ENCODE measurements at places on chromosomes 2 and 18.

GRCh38 chr18:56510108-56510507 is 128.3 kb downstream of the TXNL1 start:
- DNase-seq: no peak

DNA sequence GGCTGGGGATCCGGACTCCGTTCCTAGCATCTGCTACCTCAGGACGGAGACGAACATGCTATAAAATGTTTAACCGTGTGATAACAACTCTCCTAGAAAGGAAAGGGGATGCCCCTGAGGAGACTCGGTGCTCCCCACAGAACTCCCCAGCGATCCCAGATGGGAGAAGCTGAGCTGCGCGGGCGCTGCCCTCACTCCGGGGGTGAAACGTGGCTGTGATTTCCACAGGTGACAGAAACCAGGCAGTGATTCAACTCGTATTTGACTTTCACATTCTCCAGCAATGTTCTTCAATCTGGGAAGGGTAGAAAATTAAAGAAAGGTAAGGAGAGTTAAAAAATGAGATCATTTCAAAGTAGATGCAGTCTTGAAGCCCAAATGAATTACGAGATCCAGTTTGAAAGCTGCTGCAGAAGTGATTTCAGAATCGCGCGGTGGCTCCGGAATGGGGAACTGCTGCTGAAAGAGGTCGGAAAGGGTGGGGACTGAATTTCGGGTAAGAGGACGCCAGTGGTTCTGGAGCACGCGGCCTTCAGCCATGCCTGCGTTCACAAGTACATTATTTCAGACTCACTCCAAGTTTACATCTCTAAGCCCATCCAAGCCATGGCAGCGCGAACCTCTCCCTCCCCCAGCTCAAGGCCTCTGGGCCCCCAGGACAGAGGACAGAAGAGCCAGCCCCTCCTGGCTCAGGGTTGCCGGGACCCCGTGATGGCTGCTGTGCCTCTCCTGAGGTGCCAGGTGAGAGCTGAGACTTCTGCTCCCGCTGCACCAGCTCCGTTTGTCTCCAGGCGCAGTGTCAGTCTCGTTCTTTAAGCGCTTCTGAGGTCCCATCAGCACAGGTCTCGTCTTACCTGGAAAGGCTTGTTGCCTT is 39.5 kb downstream of the ADNP2 start:
- no peak for DNase-seq

DNA sequence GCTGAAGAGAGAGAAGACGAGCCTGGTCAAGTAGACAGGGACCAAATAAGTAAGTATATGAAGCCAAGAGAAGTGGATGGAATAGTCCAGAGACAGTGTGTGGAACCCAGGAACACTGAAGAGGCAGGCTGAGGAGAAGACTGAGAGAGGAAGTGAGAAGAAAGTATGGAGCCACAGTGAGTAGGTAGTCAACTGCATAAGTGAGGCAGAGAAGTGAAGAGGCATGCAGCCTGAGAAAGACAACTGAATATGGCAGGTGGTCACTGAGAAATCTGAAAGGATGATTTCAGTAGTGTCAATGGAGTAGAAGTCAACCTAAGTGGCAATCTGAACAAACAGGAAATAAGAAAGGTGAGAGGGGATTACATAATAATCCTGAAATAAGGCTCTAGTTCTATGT is 55.4 kb downstream of the CWC22 start:
- no peak for DNase-seq

GRCh38 chr2:30631051-30631671 is 176.1 kb downstream of the CAPN13 start:
- DNase-seq: no peak

DNA sequence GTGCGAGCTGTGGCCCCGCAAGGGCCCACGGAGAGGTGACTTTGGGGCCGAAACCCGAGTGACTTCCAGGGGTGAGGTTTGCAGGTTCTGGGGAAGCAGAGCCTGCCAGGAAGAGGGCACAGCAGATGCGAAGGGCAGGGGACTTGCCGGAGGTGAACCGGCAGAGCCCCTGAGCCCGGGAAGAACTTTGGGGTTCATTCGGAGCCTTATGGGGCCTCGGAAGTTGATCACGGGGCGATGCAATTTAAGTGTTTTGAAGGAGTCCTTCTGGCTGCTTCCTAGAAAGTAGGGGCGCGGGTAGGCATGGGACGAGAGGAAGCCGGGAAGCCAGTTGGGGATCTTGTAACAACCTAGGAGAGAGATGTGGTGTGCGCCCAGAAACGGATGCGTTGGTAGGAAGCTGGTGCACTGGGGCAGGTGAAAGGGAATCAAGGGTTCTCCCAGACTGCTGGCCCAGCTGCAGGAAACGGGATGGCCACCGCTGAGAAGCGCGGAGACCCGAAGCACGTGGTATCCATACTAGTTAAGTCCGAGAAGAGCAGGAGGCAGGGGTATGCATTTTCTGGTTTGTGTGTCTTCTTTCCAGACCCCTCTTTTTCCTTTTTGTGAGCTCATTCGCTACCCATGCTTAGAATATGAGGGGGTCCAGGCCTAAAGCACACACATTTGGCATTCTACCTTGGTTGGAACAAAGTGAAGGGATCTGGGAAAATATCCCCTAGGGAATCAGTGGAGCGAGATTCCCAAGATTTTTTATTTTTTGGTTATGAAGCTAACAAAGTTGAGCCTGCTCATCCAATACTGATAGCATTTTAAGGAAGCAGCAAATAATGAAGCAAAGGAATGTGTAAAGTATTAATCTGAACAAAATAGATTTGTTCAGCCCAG is 758 bp downstream of the SCLY start:
- no peak for DNase-seq

- DNase-seq: no peak
Observed at GRCh38 chr2:134234535-134234934, 19.3 kb upstream of the MGAT5 start.

- no peak for DNase-seq
Observed at GRCh38 chr2:151381266-151381665, 23.9 kb downstream of the TNFAIP6 start.

DNA sequence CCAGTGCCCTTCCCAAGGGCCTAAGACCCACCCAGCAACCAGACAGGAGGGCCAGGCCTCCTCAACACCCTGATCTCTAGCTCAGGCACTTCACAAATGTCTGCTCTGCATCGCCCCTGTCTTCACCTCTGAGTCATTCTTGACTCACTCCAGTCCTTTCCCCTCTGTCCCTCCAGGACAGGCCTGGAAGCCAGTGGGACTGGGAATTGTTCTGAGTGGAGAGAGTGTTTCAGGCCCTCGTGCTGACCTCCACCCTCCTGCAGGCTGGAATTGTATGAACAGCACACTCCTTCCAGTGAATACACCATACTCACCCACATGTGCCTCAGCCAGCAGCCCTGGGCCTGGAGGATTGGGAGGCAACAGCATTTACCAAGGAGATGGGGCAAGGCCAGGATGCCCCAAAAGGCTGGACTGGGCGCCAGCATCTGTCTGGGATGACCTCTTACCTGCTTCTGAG is 304.2 kb downstream of the CYP26B1 start:
- no peak for DNase-seq

DNA sequence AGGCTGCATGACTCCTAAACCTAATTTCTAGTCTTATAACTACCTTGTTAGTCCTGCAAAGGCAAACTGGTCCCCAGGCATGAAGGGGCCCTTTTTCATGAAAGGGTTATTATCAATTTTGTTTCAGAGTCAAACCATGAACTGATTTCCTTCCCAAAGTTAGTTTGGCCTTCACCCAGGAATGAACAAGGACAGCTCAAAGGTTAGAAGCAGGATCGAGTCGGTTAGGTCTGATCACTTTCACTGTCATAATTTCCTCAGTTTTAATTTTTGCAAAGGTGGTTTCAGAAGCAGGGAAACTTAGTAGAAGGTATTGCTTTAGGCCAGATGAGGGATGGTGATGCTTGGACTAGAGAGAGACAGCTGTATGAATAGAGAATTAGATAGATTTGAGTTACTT is 8.7 kb upstream of the ALS2 start:
- DNase-seq: no peak

GRCh38 chr18:1018181-1018681 is 113.6 kb downstream of the ADCYAP1 start:
- DNase-seq: no peak

Measured in CD4-positive, CD25-positive, alpha-beta regulatory T cell (primary cell).